HFFc6 (cell line): ENCODE measurements at places on chromosomes 2 and 18.
A peak's percentile ranks its signal among the peaks of the same experiment; 100 is the strongest.

DNA sequence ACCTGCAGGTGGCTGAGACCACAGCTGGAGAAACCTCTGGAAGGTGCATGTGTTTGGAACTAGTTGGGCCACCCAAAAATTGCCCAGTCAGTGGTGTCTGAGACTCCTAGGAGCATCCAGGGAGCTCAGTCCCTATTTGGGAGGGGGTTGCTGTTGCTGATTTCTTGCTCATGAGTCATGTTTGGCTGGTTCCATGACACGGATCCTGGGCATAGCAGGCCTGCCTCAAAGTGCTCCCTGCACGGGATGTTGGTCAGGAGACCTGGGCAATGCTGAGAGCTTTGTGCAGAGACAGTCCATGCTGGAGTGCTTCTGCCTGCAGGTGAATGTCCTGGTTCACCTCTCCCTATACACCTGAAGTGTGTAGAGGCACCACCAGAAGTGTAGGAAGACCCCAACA lies 194.2 kb downstream of the GLI2 start:
- peak; percentile 59 for DNase-seq

DNA sequence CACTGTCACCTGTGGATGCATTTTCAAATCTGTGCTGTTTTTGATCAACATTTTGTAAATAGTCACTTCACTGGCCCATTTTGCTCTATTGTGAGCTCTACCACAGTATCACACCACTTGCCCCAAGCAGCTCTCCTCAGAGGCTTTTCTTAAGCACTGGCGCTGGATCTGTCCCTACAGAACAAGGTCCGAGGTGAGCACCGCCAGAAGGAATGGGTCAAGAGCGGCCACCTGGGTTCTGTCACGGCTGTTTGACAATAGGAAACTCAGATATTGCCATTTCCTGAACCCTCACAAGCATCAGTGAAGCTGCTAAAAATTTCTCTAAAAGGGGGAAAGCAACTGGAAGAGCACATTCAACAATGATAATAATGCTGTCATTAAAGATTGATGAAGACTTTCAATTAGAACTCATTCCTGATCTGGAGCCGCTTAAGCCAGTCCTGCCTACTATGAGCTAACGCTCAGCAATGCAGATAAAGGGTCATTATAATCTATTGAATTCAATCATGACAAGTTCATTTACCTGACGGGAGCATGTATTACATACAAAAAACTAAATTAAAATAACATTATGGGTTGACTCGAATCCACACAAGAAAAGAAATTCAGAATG lies 514.0 kb downstream of the GALR1 start:
- DNase-seq: no peak

DNA sequence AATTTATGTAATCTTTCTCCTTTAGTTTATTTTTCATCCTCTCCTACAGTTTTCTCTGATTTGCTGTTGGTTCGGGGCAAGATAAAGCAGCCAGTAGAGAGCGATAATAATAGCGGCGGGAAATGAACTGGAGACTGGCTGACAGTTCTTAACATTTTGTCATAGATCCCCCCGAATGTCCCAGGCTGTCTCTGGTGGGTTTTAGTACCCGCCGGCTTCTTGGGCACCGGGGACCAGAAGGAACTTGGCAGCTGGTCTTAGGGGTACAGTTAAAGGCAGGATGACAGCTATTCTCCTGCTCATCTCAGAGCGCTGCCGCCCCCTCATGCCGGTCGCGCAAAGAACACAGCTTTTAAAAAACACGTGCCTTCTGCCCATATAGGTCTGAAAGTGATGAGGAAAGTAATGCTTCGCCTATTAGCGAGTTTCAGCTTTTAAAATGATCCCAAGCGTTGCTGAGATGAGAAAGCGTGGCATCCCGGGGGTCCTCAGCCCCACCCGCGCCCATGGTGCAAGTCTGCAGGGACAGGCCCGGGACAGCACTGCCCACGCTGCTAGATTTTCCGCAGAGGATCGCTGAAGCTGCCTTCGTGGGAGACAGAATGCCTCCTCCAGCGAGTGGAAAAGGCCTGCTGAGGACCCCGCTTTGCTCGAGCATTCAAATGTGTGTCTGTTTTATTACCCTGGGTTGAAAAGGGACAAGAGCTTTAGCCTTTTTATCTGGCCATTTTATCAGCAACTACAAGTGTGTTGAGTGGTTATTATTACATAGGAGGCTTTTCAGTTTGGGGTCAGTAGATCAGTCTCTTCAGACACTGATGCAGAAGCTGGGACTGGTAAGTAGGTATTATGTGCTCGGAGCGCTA lies 3.8 kb downstream of the ONECUT2 start:
- no peak for DNase-seq

GRCh38 chr2:54589340-54590215 lies 133.5 kb downstream of the SPTBN1 start:
- DNase-seq: no peak

- no peak for DNase-seq
Measured at GRCh38 chr18:43622024-43622423, 344.7 kb upstream of the SYT4 start.

- no peak for DNase-seq
Measured at GRCh38 chr2:170371231-170371998, 193.5 kb downstream of the MYO3B start.

GRCh38 chr2:156956161-156956560 lies 301.3 kb upstream of the GALNT5 start:
- no peak for DNase-seq
